Suppressor macrophage (primary cell): ENCODE measurements at places on chromosomes 4 and X.

GRCh38 chr4:82090717-82091116 lies 283.1 kb downstream of the HNRNPD start:
- DNase-seq: no peak

DNA sequence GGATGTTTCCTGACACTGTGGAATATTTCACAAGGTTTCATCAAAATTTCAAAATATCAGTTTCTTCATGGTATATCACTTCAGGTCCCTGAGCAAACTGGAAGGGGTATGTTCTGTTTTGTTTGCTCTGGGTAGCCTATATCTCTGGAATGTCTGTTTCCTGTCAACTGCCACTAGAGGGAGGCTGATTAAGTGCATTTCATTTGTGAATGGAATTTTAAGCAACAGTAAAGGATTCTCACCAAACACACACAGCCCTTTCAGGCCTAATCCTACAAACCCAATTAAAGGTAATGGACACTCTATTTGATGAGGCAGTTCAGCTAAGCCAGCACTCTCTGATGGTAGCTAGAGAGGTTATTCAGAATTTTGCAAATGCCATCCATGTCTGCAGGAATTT lies 307.1 kb downstream of the TEX13A start:
- no peak for DNase-seq

DNA sequence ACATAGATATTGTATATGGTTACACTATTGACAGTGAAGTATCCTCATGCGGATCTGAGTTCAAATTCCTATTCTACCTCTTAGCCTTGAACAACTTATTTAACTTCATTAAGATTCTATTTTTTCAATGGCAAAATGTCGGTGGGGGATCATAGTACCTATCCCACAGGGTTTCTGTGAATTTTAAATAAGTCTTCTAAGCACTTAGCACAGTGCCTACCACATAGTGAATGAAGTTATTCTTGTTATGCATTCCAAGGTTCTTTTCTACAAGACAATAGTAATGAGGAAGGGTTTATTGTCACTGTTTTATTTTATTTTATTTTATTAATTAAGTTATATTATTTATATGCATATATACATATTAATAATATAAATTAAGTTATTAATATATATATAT lies 8.8 kb upstream of the ENAM start:
- DNase-seq: no peak

DNA sequence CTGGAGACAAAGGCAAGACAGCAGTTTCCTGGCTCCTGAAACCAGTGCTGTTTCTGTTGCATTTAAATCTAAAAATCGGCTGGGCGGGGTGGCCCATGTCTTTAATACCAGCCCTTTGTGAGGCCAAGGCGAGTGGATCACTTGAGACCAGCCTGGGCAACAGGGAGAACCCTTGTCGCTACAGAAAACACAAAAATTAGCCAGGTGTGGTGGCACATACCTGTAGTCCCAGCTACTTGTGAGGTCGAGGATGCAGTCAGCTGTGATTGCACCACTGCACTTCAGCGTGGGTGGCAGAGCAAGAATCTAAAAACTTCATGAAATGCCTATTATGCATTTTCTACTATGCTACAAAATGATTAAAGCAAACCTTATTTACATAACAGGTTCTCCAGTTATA lies 205.4 kb upstream of the ITM2A start:
- no peak for DNase-seq

DNA sequence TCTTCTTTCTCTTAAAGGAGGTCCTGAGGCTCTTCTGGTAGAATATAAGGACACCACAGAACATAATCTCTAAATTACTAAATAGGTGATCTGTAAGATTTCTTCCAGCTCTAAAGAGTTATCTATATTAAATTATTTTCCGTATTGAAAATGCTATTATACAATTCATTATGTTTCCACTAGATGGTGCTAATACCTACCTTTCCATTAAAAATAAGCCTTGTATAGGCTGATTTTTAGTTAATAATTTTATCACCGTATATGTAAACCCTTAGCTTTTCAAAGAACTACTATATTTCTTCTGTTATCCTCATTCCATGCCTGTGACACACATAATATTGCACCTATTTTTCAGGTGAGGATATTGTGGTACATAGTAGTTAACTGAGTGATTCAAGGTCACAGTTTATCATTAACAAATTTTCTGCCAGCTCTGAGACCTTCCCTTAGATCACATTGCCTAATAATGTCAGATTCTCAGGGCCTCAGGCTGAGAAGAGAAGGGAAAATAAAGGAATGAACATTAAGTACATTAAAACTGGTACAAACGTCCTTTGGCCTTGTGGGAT lies 138.8 kb downstream of the TEX11 start:
- peak; percentile 35 for DNase-seq

- no peak for DNase-seq
Measured at GRCh38 chr4:157294575-157294974, 74.0 kb downstream of the GRIA2 start.

DNA sequence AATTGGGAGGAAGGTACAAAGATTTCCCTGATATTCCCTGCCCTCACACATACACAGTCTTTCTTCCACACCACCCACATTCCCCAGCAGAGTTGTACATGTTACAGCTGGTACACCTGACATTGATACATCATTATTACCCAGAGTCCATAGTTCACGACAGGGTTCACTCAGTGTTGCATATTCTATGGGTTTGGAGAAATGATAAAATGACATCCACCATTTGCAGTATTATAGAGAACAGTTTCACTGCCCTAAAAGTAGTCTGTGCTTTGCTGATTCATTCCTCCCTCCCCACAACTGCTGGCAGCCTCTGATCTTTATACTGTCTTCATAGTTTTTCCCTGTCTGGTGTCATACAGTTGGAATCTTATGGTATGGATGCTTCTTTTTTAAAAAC lies 15.0 kb downstream of the AGA start:
- no peak for DNase-seq

GRCh38 chr4:94605241-94605805 lies 152.4 kb upstream of the BMPR1B start:
- peak; percentile 47 for DNase-seq

DNA sequence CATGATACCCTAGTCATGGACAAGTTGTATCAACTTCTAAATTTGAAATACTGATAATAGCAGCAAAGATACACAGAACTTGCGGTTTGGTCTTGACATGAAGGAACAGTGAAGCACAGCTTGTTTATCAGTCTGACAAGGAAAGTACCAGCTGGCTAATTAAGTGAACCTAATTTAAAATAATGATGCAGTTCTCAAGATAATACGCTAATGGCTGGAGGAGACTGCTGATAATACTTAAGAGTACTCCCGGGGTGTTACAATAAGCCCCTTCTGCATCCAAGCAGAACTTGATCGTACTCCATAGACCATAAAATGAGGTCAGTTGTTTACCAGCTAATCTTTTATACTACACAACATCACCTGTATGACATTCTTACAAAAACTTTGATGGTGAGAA lies 697.5 kb downstream of the FSTL5 start:
- no peak for DNase-seq

- DNase-seq: no peak
Measured at GRCh38 chr4:36088542-36088941, 155.8 kb downstream of the ARAP2 start.

DNA sequence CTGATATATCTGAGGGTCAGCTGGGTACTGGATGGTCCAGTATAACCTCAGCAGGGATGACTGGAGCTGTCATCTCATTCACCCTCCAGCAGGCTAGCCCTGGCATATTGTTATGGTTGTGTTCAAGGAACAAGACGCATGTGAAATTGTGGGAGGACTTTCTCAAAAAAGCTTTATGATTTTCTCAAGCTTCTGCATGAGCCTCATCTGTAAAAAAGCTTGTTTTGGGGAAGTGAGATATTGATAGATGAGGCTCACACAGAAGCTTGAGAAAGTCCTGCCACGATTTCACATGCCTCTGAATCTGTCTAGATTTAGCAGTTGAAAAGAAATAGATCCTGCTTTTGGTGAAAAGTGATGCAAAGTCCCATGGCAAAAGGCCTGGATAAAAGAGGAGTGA lies 93.4 kb downstream of the SPCS3 start:
- DNase-seq: no peak

DNA sequence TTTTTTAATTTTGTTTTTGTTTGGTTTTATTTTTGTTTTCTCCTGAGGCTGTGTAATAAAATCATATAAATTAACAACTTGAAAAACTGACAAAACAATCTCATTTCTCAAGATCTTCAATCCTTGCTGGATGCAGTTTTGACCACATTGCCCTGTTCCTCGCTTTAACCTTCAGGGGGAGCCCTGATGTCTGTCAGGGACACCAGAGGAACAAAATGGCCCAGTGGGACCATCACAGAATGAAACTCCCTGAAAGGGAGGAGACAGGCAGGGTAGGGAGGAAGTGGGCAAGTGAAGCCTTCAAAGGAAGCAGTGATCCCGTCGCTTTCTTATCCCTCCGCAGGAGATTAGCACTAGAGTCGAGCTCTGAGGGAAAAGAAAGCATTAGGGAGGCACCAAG lies 274.9 kb upstream of the LDB2 start:
- DNase-seq: no peak

- no peak for DNase-seq
Measured at GRCh38 chr4:105741548-105741947, 33.0 kb downstream of the GSTCD start.

- DNase-seq: no peak
Measured at GRCh38 chr4:172938870-172939269, 229.7 kb upstream of the GALNT7 start.

- DNase-seq: no peak
Measured at GRCh38 chr4:152014280-152014679, 253.5 kb upstream of the GATB start.

- DNase-seq: no peak
Measured at GRCh38 chr4:99507762-99508161, 3.1 kb upstream of the C4orf17 start.
